ENCODE measurements at places on chromosomes 12 and 14.

DNA sequence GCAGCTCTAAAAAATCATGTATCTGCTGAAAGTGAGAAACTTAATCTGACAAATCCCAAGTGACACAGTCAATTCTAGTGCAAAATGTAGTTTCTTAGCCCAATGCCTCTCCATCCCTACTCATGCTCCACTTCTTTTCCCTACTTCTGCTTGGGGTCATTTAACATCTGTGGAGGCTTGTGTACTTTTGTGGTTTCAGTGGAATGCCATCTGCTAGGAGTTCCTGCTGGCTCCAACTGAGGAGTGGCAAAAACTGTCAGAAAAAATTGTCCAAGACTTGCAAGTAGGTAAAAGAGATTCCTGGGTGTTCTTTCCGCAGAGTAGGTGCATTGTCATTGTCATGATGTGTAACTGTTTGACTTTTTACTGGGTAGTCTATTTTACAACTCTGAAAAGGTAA is 12.5 kb upstream of the AVPR1A start:
- no peak for DNase-seq

DNA sequence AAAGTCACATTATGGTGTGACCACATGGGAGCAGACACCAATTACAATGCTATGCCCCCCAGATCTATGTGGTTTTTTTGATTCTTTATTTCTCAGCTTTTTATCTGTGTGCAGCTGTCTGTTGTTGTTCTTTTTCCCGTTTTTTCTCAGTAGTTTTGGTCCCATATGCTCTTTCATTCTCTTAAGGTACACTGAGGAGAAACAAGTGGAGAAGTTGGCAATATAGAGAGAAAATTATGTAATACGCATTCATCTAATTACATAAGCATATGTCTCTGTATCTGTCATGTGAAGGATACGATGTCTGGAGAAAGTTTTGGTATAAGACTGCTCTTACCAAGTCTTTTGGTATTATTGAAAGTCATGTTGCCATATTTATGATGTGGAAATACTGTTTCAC is 819.0 kb downstream of the NRXN3 start:
- DNase-seq = no peak

- no peak for DNase-seq
Observed at GRCh38 chr12:28771968-28772367, 377.1 kb upstream of the FAR2 start.

GRCh38 chr14:103400537-103400936 is 15.3 kb downstream of the MARK3 start:
- no peak for DNase-seq

GRCh38 chr14:37874429-37875109 is 279.1 kb downstream of the TTC6 start:
- peak; percentile 33 for DNase-seq

DNA sequence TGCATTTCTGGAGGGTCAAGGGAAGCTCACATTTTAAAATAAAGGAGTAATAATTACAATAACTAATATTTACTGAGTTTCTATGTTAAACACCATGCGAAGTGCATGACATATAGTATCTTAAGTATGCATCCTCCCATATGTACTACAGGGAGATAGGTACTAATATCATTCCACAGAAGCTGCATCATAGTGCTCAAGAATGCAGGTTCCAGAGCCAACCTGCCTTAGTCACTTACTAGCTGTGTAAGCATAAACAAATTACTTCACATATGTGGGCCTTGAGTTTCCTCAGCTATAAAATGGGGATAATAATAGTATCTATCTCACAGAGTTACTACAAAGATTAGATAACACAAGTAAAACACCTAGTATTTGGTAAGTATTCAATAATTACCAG is 18.3 kb downstream of the ARMH4 start:
- no peak for DNase-seq

DNA sequence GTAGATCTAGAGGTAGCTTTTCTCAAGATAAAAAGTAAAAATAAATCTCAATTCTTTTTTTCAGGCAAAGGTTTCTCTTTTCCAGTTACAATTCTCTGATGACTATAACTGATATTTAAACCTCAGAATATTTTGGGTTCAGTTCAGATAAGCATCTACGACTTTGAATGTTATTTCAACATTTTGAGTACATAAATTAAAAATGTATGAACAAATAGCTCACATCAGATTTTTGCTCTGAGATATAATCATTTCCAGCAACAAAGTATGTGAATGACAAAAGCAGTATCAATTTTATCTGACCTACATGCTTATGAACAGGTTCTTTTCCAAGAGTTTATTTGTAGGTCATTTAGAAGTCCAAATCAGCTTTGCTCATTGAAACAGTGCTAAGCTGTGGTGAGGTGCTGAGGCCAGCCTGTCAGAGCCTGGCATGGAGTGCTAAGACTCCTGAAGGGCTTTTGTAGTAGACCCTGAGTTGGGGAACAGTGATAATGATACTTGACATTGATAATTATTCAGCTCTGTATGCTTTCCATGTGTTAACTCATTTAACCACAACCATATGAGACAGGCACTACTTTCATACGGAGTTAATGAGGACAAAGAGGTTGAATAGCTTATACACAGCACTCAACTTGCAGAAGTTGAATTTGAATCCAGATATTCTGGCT is 205.0 kb upstream of the DCN start:
- DNase-seq = no peak

- no peak for DNase-seq
Observed at GRCh38 chr12:66065150-66065549, 65.4 kb downstream of the LLPH start.

Data from DMS79 (cell line).